RPMI7951 (cell line): ENCODE measurements at places on chromosomes 7 and 10.
A peak's percentile ranks its signal among the peaks of the same experiment; 100 is the strongest.

- no peak for DNase-seq
Observed at GRCh38 chr7:106085015-106085414, 27.1 kb downstream of the SYPL1 start.

GRCh38 chr10:110421512-110422138 is 76.1 kb upstream of the DUSP5 start:
- DNase-seq: no peak

GRCh38 chr7:41134300-41135255 is 568.3 kb downstream of the INHBA start:
- DNase-seq: peak; percentile 68

- DNase-seq: peak; percentile 100
Observed at GRCh38 chr7:23474094-23474828, 4.0 kb upstream of the IGF2BP3 start.

- DNase-seq: no peak
Observed at GRCh38 chr10:44886966-44887365, 24.2 kb upstream of the TMEM72 start.

DNA sequence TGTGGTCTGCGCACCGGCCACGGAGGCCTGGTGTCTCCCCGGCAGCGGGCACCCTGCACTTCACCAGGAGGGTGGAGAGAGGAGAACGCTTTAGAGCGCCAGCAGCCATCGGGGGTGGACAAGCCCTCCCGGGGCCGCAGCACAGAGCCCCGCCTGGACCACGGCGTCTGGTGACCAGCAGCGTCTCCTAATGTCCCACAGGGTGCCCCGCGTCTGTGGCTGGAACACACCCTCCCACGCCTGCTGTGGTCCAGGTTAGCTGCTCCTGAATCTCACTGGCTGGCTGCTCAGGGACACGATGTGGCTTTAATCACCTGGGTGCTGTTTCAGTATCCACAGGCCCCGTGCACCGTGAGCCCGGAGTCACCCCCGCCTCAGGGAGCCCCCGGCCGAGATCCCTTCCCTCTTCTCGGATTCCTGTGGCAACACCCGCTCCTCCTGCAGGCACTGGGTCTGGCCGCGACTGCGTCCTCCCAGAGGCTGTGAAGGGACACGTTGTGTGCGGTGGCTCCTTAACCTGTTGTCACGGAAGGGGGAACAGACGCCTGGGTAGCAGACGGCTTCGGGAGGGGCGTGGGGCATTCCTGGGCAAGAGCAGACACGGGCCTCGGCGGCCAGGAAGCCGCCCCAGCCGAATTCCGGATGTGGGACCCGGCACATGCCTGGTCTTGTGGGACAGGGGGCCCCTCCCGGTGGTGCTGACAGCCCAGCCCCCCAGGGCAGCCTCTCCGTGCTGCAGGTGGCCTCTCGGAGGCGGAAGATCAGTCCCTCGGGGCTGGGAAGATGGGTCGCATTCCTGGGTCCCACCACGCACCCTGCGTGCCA is 78.9 kb downstream of the FOXL3 start:
- DNase-seq: no peak

DNA sequence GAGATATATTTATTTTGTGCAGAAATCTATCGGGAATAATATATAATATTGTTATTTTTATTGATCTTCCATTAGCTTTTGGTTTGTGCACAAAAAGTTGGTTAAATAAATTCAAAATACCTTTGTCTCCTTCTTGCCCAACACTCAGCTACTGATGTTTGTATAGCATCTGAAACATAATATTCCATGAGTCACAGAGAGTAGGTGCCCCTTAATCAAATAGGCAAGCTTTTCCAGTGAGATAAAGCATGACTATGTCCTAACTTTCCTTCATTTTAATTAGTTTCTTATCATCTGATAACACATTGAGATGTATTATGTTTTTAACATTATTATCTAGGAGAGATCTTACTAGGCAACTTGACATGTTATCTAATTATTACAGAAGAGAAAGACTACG is 432.2 kb downstream of the KIF20B start:
- no peak for DNase-seq

GRCh38 chr7:37694208-37695094 is 10.9 kb downstream of the GPR141 start:
- no peak for DNase-seq

GRCh38 chr10:226018-226417 is 90.8 kb downstream of the ZMYND11 start:
- DNase-seq: no peak

- no peak for DNase-seq
Observed at GRCh38 chr10:121647401-121647800, 49.2 kb upstream of the FGFR2 start.

DNA sequence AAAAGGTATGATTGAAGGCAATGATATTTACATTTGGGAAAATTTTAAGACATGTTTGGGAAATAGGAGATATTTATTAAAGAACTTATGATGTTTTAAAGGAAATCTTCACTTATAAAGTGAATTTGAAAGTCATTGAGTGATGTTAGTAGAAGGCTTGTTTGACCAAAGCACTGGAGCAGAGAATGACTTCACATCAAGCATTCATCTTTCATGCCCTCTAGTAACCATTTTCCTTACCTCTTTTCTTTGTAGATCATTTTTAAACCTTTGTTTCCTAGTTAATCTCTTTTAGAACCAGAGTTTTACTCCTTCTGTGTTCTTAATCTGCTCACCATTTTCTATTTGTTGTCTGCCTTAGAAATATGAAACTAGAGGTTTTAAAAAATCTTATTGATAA is 111.3 kb upstream of the FOXP2 start:
- DNase-seq: no peak

- no peak for DNase-seq
Observed at GRCh38 chr7:91323626-91324158, 59.5 kb downstream of the FZD1 start.

- DNase-seq: no peak
Observed at GRCh38 chr10:87866412-87866974, 3.1 kb downstream of the PTEN start.

DNA sequence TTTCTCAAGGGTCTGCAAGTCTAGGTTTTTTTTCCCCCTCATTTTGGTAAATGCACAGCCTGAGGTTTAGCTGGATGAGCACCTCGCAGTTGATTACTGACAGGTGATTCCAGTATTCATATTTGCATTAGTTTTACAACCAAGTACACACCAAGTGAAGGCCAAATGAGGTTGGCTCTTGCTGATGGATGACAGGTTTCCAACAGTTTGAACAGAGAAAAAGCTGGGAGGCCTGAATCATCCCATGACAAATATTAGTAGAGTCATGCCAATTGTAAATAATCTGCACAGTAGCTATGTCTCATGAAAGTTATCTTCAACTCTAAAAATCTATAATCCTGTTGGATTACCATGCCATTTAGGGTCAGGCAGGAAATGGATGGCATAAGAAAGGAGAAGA is 399.8 kb downstream of the HTR7 start:
- DNase-seq: no peak

- DNase-seq: peak; percentile 45
Observed at GRCh38 chr7:26052706-26053105, 99.3 kb upstream of the NFE2L3 start.

GRCh38 chr7:138867744-138868143 is 69.7 kb upstream of the ATP6V0A4 start:
- no peak for DNase-seq

- DNase-seq: no peak
Observed at GRCh38 chr10:9878383-9878782, 1139.3 kb upstream of the CELF2 start.

- no peak for DNase-seq
Observed at GRCh38 chr7:156031679-156032478, 219.6 kb upstream of the SHH start.

- no peak for DNase-seq
Observed at GRCh38 chr10:16776896-16777295, 40.3 kb downstream of the RSU1 start.

GRCh38 chr10:44335330-44336021 is 49.4 kb downstream of the CXCL12 start:
- no peak for DNase-seq

DNA sequence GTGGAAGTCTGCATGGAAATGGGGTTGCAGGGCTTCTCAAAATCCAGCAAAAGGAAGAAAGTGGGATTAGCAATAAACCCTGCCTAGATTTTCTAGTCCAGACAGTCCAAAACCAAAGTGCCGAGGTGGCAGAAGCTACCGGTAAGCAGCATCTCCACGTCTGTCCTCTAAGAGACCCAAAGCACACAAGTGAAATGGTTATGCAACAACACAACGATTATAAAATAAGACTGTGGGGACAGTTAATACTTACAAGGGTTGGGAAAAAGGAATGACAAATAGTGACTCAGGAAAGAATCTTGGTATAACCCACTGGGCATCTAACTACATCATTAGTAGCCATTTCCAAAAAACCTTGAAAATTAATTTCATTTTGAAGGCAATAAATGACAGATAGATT is 24.7 kb downstream of the CREB3L2 start:
- no peak for DNase-seq

- DNase-seq: no peak
Observed at GRCh38 chr10:91893051-91893450, 16.2 kb downstream of the FGFBP3 start.

- DNase-seq: no peak
Observed at GRCh38 chr10:107561136-107561650, 396.7 kb upstream of the SORCS1 start.

GRCh38 chr10:352476-353235 is 217.4 kb downstream of the ZMYND11 start:
- DNase-seq: no peak

- no peak for DNase-seq
Observed at GRCh38 chr7:66181329-66181728, 23.8 kb upstream of the TPST1 start.

DNA sequence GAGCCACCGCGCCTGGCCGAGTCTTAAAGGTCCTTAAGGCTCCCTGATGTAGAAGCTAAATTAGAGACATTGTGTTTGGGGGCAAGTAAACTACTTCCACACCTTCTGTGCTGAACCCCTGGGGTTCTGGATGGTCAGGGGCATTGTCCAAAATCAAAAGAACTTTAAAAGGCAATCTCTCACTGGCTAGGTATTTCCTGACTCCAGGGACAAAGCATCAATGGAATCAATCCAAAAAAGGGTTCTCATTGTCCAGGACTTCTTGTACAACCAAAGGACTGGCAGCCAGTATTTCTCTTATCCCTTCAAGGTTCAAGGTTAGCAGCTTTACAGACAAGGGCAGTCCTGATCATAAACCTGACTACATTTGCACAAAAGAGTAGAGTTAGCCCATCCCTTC is 24.0 kb downstream of the SRPK2 start:
- DNase-seq: no peak

DNA sequence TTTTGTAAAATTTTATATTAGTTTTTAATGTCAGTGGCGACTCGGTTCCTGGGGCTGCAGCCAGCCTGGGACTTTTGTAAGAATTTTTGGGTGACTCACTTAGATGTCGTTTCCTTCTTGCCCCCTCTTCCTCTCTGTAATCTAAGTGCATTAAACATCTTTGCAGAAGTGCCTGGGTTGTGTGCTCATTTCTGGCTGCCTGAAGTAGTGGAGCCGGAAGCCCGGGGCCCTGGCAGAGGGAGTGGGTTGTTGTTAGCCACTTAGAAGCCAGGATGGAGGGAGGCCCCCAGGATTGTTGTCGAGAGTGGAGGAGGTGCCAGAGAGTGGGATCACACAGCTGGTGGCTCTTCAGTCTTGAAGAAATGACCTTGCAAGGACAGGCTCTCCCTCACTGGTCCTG is 11.0 kb upstream of the TRIM8 start:
- peak; percentile 66 for DNase-seq

- peak; percentile 67 for DNase-seq
Observed at GRCh38 chr7:134444198-134444960, 14.5 kb downstream of the AKR1B1 start.

DNA sequence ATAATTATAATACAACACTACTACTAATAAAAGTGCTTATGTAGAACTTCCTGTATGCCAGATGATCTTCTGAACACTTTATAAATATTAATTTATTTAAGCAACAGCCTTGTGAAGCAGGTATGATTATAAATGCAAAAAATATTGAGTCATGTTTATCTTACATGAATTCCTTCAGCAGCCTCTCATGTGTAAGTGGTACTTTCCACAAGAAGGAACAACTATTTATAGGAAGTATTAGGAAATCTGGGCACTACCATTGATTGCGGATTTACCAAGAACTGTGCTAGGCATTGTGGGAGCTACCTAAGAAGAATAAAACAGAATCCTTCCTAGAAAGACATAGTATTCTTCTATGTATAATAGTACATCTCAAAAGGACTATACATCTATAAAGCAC is 10.7 kb upstream of the STEAP4 start:
- no peak for DNase-seq

GRCh38 chr7:36657036-36657660 is 67.1 kb downstream of the AOAH start:
- no peak for DNase-seq

GRCh38 chr7:105751054-105751453 is 125.3 kb downstream of the ATXN7L1 start:
- DNase-seq: no peak

GRCh38 chr10:63491588-63492316 is 26.0 kb upstream of the JMJD1C start:
- peak; percentile 67 for DNase-seq

DNA sequence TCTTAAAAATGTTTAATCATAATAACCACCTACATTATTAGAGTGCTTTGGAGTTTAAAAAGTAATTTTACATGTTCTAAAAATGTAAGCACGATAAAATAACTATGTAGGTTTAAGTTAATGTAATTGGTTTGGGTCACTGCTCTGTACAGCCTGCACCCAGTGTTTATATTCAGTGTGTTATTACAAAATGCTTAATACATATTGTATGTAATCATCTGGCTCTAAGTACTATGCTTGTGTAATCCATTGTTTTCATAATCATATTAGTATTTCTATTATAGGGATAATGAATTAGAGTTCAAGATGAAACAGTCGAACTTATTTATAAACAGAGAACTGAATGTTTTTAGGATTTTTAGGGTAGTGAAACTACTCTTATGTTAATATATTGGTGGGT is 13.1 kb downstream of the RPA3 start:
- DNase-seq: no peak

DNA sequence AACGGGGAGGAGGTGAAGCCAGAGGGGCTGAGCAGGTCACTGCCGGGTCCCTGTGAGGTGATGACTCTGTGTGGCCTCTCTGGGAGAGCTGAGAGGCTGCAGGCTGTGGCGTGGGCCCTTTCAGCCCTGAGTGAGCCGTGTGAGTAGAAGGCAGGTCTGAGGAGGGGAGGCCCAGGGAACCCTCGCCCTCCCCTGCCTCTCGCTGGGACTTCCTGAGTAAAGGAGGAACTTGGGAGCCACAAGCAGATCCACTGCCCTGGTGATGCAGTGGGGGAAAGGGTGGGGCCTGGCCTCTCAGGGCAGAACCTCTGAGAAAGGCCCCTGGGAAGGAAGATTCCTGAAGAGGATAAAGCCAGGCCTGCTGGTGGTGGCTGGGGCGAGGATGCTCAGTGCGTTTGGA is 22.8 kb downstream of the EEPD1 start:
- no peak for DNase-seq

DNA sequence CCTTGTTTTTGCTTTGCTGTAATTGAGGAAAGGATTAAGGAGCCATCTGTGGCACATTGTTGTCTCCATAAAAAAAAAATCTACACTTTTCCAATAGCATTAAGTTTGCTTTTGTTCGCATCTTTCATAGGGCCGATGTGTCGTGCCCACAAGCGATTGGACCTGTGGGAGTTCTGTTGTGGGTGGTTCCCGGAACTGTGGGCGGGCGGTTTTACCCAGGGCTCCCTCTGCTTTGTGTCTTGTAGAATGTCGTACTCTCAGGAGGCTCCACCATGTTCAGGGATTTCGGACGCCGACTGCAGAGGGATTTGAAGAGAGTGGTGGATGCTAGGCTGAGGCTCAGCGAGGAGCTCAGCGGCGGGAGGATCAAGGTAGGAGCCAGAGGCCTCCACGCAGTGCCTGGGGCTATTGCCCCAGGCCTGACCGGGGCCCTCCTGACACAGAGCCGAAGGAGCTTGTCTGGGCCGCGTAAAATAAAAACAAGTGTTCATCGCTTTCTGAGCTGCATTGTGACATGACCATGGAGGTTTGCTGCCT is 92.4 kb downstream of the ACTR3B start:
- no peak for DNase-seq
